ENCODE measurements at places on chromosomes 16 and 17.

DNA sequence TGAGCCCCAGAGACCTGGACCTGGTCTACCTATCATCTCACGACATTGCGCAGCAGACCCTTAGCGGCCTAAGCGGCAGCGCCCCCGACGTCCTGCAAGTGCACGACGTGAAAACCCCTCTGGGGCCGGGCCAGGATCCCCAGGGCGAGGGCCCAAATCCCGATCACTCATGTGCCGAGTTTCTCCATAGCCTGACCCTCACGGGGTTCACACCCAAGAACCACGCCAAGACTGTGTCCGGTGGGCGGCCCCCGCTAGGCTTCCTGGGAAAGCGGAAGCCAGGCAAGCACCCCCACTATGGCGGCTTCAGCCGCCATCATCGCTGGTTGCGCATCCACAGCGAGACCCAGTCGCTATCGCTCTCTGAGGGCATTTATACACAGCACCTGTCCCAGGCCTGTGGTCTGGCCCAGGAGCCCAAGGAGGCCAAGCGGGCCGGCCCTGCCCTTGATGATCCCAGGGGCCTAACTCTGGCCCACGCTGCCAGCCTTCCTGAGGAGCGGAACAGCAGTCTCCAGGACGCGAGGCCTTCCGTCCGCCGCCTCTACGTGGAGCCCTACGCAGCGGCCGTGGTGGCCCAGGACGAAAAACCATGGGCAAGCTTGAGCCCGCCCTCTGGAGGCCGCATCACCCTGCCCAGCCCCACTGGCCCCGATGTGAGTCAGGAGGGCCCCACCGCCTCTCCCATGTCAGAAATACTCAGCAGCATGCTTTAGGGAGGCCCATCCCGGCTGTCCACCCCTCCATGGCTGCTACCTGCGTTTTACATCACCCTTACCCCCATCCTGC lies 82.8 kb upstream of the NOG start:
- no peak for DNase-seq

DNA sequence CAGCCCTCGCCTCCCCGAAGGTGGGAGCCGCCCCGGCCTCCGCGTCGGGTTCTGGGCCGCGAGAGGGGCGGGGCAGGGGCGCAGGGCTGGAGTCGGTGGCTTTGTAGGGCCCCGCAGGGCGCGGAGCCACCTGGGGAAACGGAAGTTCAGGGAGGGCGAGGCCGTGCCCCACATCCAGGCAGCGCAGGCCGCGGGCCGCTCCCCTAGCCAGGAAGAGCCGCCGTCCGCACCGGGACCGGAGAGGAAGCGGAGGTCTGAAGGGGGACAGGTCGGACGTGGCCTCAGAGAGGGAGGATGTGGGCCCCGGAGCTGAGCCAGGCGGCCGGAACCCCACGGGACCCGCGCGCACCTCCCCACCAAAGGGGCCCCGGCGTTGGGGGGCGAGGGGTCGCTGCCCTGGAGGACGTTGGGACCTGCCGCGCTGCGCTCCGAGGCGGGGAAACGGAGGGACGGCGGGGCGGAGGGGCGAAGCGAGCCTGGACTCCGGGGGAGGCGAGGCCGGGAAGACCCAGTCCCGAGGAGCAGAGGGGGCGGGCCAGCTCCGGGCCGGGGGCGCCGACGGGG lies 482 bp upstream of the SLC16A3 start:
- DNase-seq = peak; percentile 49

DNA sequence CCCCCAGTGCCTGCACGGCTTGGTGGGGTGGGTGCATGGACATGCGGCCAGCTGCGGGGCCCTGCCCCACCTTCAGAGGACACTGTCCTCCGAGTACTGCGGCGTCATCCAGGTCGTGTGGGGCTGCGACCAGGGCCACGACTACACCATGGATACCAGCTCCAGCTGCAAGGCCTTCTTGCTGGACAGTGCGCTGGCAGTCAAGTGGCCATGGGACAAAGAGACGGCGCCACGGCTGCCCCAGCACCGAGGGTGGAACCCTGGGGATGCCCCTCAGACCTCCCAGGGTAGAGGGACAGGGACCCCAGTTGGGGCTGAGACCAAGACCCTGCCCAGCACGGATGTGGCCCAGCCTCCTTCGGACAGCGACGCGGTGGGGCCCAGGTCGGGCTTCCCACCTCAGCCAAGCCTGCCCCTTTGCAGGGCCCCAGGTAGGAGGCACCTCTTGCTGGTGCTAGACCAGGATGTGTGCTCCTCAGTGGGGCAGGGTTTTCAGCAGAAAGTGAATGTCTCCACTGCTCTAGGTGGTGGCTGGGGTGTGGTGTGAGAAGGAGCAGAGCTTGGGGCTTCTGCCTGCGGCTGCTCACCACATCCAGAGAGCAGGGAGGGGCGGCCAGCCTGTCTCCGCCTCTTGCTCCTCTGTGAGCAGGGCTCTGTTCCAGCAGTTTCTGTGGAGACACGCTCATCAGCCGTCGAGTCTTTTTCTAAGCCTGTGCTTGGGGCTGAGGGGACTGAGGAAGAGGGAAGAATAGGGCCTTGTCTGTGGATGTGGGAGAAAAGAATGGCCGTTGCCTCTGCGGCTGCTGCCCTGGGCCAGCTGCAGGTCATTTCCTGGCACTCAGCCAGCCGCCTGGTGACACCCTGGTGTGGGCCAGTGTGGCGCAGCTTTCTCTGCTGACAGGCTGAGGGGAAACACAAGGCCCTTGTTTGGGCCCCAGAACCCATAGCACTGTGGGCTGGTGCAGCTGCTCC lies 2.2 kb downstream of the ZNF276 start:
- peak; percentile 79 for DNase-seq

DNA sequence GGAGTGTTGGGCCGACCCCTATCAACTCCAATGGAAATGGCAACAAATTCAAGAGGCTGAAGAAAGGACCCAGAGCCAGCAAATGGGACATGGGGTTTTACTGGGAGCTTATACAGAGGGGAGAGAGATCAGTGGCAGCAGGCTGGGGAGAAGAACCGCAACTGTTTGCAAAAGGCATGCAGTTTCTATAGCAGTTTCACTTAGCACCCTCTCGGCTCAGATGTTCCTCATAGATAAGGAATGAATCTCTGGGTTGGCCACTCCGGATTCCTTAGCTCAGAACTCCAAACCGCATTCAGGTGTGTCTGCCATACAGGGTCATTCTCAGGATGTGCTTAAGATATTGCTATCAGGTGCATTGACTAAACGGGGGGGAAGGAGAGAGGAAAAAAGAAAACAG lies 71.1 kb upstream of the RPL38 start:
- no peak for DNase-seq

GRCh38 chr16:20952139-20952920 lies 51.8 kb downstream of the LYRM1 start:
- no peak for DNase-seq

- DNase-seq = no peak
These were observed 650.6 kb upstream of the SALL1 start for GRCh38 chr16:51801635-51802034.

DNA sequence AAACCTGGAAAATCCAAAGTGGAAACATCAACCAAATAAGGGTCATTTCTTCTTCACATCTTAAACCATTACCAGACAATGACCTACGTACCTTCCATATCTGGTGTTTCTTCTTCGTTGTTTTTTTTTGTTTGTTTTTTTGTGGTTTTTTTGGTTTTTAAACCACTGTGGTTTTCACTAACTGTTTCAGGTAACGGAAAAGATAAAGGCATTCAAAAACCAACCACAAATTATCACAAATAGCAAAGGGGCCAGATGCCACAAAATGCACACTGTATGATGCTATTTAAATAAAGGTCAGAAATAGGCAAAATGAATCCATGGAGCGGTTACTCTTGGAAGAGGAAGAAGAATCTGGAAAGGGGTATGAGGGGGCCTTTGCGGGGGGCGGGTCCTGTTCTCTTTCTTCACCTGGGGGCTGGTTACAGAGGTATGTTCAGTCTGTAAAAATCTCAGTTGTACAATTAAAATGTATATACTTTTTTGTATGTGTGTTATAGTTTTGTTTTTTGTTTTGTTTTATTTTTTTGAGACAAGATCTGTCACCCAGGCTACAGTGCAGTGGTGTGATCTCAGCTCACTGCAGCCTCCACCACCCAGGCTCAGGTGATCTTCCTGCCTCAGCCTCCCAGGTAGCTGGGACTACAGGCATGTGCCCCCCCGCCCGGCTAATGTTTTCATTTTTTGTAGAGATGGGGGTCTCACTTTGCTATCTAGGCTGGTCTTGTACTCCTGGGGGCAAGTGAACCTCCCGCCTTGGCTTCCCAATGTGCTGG lies 29.6 kb downstream of the LITAF start:
- DNase-seq = no peak

DNA sequence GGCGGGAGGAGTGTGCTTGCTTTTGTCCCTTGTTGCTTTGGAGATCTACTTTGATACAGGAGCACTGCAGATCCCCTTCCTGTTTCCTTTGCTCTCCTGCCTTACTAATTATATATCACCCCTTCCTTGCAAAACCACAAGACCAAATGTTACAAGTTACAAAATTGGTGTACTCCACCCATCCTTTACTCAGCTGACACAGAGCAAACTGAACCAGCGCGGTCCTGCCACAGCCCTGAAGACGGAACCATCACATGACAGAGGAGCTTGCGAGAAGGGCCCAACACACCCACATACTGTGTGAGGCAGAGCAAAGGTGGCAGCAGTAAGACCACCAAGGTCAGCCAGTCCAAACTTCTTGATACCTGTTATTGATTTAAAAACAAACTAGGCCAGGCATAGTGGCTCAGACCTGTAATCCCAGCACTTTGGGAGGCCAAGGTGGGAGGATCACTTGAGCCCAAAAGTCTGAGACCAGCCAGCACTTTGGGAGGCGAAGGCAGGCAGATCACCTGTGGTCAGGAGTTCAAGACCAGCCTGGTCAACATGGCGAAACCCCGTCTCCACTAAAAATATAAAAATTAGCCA lies 33.2 kb downstream of the CYTH1 start:
- peak; percentile 64 for DNase-seq

- DNase-seq = no peak
These were observed 12.2 kb downstream of the ENGASE start for GRCh38 chr17:79086609-79087427.

- no peak for DNase-seq
These were observed 210.4 kb upstream of the IRX5 start for GRCh38 chr16:54720259-54720658.

GRCh38 chr17:73468221-73468620 lies 156.4 kb upstream of the CDC42EP4 start:
- no peak for DNase-seq

- DNase-seq = no peak
These were observed 58.7 kb downstream of the COG7 start for GRCh38 chr16:23394141-23394831.

DNA sequence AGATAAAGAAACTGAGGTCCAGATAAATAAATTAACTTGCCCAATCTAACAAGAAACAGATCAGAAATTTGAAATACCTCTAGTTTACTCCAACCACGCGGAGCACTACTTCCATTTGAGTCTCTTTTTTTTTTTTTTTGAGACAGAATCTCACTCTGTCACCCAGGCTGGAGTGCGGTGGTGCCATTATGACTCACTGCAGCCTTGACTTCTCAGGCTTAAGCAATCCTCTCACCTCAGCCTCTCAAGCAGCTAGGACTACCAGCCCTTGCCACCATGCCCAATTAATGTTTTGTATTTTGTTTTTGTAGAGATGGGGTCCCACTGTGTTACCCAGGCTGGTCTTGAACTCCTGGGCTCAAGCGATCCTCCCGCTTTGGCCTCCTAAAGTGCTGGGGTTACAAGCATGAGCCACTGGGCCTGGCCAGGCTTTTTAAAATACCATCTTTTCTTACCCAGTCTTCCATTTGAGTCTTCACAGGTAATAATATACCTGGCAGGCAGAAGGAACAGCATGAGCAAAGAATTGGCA lies 3.3 kb upstream of the NACA2 start:
- no peak for DNase-seq

GRCh38 chr16:17168181-17168580 lies 302.6 kb downstream of the XYLT1 start:
- no peak for DNase-seq

DNA sequence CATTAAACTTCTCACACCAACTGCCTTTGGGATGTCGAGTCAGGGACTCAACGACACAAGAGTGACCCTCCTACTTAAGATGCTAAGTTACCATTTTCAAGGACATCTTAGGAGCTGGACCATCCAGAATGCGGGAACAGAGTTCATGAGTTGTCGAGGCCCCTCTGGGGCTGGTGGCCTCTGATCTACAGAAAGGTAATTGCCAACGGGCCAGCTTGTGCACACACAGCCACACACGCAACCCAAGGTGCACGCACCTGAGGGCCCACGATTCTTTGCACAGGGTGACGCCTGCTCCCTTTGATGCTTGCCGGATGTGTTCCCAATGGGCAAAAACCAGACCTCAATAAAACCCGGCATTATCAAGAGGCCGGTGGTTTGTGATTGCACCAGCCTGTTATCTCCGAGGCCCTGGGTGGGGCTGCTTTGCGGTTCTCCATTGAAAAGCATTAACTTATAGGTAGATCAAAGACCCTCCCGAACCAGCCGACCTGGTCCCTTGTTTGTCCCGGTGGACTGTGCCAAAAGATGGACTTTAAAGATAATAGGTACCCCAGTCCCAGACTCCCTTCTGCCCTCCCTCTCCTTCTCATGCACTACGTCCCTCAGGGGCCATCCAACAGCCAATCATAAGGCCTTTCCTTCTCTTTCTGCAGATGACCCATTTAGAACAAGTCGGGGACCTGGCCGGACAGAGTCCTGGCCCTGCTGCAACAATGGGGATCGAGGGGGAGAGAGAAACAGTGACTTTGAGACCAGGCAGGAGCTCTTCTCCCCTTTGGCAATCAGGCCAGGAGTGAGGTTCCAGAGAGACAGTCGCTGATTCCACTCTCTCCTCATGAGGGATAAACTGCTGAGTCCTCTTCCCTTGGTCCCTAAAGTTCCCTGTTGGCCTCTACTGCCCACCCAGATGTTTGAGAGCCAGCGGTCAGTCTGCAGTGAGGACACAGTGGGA lies 292.5 kb downstream of the SOX9 start:
- no peak for DNase-seq

DNA sequence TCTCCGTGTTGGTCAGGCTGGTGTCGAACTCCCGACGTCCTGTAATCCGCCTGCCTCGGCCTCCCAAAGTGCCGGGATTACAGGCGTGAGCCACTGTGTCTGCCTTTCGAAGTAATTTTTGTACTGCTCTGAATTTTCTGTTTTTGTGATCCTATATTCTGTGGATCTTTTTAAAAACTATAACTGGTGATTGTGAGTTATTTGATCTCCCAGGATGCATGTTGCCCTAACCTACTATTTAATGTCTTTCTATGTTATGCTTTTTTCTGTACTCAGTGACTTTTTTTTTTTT lies 2.5 kb downstream of the RSPRY1 start:
- DNase-seq = no peak

DNA sequence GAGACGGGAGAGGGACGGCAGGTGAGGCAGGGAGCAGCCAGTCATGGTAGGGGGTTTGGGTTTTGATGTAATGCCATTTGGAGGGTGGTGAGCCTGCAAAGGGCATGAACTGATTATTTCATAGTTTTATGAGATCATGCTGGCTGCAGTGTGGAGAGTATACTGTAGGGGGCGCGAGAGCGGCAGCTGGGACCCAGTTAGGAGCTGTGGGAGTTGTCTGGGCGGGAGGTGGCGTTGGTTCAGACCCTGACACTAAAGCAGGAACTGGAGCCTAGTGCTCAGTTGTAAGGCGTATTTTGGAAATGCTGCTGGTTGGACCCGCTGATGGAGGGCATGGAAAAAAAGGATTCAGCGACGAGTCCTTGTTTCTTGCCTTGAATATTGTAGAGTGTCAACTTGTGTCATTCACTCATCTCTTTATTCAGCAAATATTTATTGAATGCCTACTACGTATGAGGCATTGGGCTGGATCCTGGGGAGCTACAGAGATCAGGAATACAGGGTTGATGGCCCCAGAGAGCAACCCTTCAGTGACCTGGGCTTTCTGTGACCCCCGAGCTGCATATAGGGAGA lies 23.7 kb upstream of the KDM8 start:
- peak; percentile 69 for DNase-seq

- no peak for DNase-seq
These were observed 387.5 kb upstream of the GOT2 start for GRCh38 chr16:59121411-59122261.

GRCh38 chr16:24349320-24349719 lies 93.2 kb downstream of the CACNG3 start:
- DNase-seq = no peak
